ENCODE measurements at places on chromosomes 2 and 18.

- no peak for DNase-seq
These were observed 83.1 kb downstream of the FARSB start for GRCh38 chr2:222572751-222573174.

- no peak for DNase-seq
These were observed 21.0 kb downstream of the MERTK start for GRCh38 chr2:111919365-111919764.

GRCh38 chr2:230439590-230439989 lies 23.6 kb downstream of the SP100 start:
- no peak for DNase-seq

GRCh38 chr2:162261032-162261945 lies 18.0 kb upstream of the FAP start:
- no peak for DNase-seq

DNA sequence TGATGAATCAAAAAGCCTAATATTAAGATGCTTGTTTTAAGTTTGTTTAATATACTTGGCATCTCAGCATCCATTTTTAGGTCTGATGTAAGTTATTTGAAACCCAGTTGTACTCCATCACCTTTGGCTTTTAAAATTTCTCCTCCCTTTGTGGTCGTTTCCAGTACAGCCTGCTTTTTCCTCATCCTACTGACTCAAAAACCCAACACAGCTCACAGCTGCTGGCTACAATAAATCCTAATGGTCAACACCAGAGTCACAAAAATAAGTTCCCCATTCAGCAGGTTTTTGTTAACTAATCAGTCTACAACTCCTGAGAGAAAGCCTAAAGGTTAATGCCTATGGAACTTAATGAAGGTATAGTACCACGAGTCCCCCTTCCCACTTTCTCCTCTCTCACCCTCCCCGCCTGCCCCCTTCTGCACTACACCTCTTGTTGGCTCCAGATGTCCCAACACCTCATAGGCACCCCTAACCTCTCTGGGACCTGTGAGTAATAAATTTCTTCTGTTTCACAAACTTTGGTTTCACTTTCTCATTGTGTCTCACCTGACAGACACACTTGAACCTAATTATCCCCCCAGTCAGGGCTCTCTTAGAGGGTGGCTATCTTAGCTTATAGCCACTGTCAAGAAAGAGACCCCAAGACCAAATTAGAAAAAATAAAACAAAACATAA lies 148.6 kb downstream of the GALNT1 start:
- no peak for DNase-seq

GRCh38 chr18:2486426-2486825 lies 84.9 kb downstream of the METTL4 start:
- DNase-seq = no peak

- DNase-seq = no peak
These were observed 65.5 kb upstream of the PMAIP1 start for GRCh38 chr18:59834267-59834666.

- DNase-seq = no peak
These were observed 35.2 kb upstream of the EFEMP1 start for GRCh38 chr2:55958756-55959155.

DNA sequence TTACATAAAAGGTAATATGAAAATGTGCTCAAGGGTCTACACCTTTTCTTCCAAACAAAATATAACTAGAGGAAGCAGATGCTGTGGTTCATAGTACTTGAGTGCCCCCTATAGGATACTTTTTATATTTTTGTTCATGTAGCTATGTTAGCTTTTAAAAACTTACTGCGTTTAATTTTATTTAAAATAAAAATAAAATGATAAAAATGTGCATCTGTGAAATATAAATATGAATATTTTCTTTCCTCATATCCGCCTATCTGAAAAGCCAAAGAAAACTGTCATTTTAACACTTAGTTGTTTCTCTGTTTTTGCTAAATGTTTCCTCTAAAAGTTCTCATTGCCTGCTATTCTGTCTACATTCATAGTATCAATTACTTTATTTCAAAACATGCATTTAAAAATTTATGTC lies 9.6 kb upstream of the LRP1B start:
- DNase-seq = no peak

GRCh38 chr2:53572696-53573095 lies 194.9 kb upstream of the CHAC2 start:
- DNase-seq = no peak

GRCh38 chr2:67096886-67097285 lies 300.2 kb upstream of the ETAA1 start:
- DNase-seq = no peak

DNA sequence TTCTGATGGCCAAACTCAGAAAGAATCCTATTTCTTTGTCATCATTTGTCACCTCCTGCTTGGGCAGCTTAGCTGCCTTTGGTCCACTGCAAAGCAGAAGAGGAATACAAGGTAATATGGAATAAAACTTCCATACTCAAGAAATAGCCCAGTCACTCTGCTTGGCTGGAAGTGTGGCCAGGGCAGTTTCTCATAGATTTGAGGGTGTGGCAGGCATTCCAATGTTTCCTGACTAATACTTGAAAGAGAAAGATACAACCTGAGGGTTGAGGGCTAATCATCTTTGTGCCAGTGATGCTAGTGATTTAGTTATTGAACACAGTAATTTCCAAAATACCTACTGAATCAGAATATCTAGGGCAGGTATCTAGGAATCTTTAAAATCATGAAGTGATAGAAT lies 83.1 kb downstream of the FAM161A start:
- DNase-seq = no peak

- DNase-seq = no peak
These were observed 735.4 kb upstream of the FANCL start for GRCh38 chr2:58976375-58977071.

DNA sequence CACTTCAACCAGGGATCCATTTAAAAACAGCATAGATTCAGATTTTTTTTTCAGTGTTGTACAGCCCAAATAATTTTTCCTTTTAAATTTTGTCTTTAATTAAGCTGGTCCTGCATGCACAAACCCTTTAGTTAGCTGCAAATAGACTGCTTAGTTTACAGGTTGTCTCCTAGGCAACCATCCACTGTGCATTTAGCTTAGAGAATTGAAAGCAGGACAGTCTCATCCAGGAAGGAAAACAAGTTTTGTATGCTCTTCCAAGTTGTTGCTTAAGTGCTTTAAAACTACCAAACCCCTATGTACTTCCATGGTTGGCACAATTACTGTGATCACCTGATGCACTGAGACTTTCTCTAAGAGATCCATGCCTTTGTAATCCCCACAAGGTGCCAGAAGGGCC lies at the start of gene MAP3K19:
Gene MAP3K19, minus strand, starts transcription at position 148 of the 400 bp plus-strand sequence. CDS start 22,800 bp downstream, outside the sequence.
- no peak for DNase-seq

DNA sequence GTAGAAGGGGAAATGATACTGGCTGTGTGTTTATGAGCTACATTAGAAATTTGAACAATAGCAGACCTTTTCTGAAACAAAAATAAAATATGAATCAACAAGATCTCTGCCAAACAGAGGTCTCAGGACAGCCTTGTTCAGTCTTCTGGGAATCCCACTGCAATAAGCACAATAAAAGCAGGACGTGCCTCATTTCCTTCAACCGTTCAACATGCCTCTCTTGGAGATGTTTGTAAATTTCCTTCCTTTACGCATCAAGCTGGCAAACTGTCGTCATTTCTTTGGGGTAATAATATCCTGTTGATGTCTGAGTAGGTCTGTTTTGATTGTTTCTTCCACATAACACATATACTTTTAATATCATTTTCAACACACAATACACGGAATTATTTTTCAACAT lies 77.2 kb downstream of the TCF4 start:
- no peak for DNase-seq

DNA sequence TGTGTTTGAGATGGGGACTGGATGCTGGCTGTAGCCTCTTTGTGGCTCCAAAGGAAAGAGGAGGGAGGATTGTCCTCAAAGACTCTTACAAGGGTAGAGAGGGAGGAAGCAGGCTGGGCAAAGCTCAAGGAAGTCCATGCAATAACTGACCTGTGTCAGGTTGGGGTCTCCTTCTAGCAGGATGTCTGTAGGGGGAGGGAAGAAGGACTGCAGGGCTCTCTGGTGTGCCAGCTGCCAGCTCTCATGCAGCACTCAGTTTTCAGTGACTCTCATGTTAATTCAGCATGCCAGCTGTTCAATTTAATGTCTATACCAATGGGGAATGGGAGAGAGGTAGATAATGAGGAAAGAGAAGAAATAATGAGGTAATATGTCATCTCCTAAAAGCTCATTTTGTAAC lies 85.3 kb upstream of the RANBP2 start:
- DNase-seq = peak; percentile 44

- DNase-seq = no peak
These were observed 223.7 kb downstream of the ANKRD30B start for GRCh38 chr18:14971461-14972185.

- no peak for DNase-seq
These were observed 534 bp upstream of the SOCS6 start for GRCh38 chr18:70288171-70288850.

- no peak for DNase-seq
These were observed 35.5 kb downstream of the TGFBRAP1 start for GRCh38 chr2:105294046-105294445.

DNA sequence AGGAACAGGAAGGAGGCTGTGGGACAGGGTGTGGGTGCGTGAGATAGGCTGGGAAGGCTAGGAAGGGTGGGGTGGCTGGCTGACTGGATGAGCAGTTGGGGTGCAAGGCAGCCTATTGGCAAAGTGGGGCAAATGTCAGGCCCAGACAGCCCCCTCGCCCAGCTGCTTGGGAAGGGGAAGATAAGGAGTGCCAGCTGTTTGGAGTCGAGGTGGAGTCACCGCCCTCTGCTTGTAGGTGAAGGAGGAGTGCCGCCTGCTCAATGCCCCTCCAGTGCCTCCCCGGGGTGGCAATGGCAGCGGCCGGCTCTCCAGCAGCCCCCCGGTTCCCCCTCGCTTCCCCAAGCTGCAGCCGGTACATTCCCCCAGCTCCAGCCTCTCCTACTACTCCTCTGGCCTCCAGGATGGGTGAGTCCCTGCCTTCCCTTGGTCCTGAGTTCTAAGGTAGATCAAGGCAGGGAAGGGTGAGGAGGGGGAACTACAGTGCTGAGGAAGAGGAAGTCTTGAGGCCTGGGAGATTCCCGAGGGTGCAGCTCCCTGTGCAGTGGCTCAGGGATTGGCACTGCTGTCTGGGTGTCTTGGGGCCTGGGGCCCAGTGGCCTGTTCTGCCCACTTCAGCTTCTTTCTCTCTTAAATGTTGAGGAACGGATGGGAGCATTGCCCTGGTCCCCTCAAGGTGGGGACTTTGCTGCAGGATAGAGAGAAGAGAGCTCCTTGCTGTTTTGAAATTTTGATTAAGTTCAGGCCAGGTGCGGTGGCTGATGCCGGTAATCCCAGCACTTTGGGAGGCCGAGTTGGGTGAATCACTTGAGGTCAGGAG lies 13.3 kb downstream of the GAREM2 start:
- DNase-seq = peak; percentile 31

- peak; percentile 25 for DNase-seq
These were observed 103.9 kb upstream of the EPAS1 start for GRCh38 chr2:46193356-46193755.

DNA sequence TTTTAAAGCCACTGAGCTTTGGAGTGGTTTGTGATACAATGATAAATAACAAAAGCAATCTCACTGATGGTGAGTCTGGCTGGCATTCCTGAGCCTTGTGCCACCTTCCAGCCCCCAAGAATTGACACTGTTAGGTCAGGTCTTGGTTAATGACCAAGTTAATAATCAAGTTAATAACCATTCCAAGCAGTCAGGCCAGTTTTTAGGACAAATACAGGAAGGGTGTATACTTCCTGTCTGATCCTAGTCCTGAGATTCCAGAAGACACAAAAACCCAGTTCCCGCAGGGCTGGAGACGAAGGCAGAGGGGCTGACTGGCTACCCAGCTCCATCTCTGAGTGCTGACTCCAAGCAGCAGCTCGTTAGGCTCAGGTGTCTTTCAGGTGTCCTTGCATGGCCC lies 74.6 kb upstream of the LAPTM4A start:
- DNase-seq = no peak

- no peak for DNase-seq
These were observed 8.9 kb downstream of the ARHGEF4 start for GRCh38 chr2:130845505-130846085.

GRCh38 chr2:23445450-23445868 lies 60.5 kb downstream of the KLHL29 start:
- no peak for DNase-seq

DNA sequence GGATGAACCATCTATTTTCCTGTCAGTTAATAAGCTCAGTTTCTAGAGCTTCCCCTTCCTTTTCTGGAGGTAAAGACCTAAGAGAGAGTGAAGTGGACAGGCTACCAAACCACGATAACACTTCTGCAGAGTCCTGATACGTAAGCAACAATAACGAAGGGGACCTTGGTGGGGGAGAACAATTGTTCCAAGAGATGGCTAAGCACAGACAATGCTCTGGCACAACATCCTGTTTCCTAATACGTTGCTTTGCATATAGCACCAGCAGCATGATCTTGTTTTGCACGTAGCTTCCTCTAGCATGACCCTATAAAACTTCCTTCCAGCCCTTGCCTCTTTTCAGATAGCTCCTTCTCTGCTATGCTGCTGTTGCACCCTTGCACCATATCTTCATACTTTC lies 247.3 kb downstream of the RAD51AP2 start:
- DNase-seq = no peak

- no peak for DNase-seq
These were observed 2.5 kb upstream of the TOGARAM2 start for GRCh38 chr2:28978606-28979005.

DNA sequence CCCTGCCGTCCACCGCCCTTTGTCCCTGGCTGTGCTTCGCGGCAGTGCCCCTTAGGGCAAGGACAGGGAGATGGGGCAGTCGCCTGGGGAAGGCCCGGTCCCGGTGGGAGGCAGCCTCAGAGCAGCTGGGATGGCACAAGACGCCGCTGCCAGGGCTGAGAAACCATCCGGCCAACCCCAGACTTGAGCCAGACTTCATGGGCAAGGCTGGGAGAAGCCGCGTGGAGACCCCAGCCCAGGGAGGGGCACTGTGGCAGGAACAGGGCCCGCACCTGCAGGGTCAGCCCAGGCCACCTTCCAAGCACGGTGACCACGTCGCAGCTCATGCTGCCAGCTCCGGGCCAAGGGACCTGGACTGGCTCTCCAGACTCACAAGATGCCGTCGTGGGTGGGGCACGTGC lies 84.0 kb downstream of the NFATC1 start:
- DNase-seq = no peak

DNA sequence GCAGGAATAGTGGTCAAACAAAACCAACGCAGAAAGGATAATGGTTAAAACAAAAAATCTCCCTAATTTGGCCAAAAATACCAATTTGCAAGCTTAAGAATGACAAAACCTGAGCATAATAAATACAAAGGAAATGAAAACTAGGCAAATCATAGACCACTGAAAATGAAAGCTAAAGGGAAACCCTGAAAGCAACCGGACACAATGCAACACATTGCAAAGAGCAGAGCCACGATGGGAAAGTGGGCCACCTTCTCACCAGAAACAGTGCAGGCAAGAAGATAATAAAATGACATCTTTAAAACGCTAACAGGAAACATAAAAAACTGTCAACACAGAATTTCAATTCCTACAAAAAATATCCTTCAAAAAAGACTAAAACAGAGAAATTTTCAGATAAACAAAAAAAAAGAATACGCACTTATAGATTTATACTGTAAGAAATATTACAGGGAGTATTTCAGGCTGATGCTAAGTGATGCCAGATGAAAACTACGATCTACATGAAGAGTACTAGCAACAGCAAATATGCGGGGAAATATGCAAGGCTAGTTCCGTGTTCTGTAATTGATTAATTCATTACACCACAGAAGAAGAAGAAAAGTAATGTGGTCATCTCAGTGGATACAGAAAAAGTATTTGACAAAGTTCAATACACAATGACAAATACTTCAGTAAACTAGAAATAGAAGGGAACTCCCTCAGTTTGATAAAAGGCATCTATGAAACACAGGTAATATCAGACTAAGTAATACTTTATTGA lies 239.5 kb downstream of the L3MBTL4 start:
- DNase-seq = no peak

All from SK-N-SH (cell line).